ENCODE measurements at places on chromosomes 11 and 22.

DNA sequence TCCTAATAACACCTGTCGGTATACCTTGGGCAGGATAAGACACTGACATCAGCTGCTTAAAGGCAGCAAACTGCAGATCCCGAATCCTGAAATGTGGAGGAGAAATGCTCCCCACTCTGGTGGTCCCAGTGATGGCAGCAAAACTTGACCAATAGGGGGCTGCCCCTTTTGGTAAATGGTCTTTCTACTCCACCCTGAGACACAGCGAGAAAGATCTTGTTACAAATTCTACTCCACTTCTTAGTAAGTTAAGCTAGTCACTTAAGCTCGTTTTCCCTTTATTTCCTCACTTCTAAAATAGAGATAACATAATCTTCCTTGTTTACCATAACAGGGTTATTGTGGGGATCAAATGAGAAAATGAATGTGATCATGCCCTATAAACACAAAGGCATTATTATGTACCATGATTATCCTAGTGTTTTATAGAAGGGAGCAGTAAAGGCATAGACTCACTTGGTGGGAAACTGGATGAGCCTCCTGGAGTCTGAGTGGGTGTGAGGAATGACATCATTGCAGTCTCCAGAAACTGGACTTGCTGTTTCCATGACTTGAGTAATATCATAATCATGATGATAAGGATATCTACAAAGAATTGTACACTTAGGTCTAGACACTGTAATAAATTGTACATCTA, 50.9 kb downstream of the ENDOD1 start:
- DNase-seq: no peak

DNA sequence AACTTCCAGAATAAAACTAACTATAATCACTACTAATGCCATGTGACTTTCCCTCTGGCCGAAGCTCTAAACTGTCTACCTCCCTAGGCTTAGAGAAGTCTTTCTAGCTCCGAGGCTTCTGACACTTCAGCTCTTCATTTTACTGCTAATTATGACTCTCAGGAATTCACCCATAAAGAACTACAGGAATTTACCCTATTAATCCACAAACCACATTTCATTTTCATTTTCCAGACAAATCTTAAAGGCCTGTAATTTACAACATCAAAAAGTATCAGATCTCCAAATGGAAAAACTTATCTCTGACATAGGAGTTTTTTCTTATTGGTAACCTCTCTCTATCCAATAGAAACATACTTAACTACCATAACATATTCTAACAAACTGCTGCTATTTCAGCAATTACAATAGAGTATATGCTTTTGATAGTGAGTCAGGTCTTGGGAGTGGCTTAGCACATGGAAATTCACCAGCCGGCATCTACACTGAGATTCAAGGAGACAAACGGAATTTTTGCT, 33.4 kb downstream of the MRTFA start:
- DNase-seq: no peak

- DNase-seq: no peak
Observed at GRCh38 chr11:73272680-73273038, 521 bp downstream of the P2RY6 start.

- no peak for DNase-seq
Observed at GRCh38 chr11:108338750-108339149, 115.9 kb downstream of the ATM start.

DNA sequence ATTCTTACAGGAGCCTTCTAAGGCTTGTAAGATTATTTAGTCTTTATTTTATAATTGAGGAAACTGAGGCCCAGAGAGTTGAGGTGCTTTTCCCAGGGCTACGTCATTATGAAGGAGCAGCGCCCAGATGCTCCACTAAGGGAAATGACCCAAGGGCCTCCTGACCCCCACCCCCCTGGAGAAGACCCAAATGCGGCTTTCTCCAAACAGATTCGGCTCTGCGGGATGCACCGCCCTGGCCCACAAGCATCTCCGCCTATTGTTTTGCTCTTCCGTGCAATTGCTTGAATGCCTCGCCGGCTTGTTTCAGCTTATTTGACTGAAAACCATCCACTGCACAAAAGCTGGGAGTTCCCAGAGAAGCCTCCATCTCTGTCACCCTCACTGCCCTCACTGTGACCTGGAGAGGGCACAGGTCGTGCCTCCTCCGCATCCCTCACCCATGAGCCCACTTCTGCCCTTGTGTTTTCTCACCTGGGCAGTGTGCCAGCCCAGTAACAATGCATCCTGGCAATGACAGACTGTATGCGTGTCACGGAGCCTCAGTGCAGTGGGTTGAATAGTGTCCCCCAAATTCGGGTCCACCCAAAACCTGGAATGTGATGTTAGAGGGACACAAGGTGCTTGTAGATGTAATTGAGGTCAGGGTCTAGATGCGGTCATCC, 790.2 kb downstream of the TBC1D22A start:
- no peak for DNase-seq

DNA sequence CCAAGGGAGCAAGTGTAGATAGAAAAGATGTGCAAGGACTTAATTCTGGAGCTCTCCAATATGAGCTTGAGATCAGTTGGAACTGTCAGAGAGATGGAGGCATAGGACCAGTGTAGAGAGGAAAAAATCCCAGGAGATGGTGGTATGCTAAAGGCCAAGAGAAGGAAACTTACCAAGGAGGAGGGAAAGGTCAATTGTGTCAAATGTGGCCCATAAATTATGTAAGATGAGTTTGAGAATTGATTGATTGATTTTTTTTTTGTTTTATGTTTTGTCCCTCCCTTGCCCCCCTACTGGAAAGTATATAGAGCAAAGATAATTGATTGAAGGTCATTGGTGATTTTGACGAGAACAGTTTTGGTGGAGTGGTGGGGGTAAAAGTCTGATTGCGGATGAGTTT, 2.8 kb upstream of the USP2 start:
- no peak for DNase-seq

GRCh38 chr11:76149713-76150112, 56.6 kb downstream of the WNT11 start:
- no peak for DNase-seq

GRCh38 chr11:45485070-45485707, 180.2 kb downstream of the CHST1 start:
- DNase-seq: no peak

- DNase-seq: no peak
Observed at GRCh38 chr11:54832676-54833075, 126.0 kb downstream of the OR4A5 start.
